ENCODE measurements at places on chromosomes 7 and 10.

DNA sequence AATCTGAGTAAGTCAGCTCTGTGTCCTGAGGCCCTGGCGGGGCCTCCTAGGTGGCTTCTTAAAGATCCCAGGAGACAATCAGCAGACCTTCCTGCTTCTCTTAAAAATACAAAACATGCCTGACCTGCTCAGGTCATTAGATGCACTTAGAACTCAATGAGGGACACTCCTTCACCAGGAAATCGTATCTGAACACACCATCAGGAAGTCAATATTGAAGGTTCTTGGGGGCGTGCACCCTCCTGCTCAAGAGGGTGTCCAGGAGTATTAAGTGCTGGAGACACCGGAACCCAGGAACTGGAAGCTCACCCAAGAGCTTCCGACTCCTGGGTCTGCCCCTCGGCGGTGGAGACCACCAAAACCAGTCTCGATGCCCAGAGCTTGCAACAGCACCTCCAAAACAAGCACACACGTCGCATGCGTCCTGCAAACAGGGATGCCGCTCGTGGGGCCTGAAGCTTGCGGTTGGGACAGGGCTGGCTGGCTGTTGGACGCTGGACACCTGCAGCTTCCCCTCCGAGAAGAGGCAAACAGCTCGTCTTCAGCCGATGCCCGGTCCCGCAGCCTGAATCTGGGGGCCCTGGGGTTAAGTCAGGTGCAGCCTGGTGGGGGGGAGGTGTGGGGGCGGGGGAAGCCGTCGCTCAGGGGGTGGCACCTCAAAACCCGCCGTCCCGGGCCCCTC lies 803 bp downstream of the RAPGEF5 start:
- DNase-seq, result no peak

GRCh38 chr7:150897502-150898474 lies 45.5 kb downstream of the AOC1 start:
- no peak for DNase-seq

DNA sequence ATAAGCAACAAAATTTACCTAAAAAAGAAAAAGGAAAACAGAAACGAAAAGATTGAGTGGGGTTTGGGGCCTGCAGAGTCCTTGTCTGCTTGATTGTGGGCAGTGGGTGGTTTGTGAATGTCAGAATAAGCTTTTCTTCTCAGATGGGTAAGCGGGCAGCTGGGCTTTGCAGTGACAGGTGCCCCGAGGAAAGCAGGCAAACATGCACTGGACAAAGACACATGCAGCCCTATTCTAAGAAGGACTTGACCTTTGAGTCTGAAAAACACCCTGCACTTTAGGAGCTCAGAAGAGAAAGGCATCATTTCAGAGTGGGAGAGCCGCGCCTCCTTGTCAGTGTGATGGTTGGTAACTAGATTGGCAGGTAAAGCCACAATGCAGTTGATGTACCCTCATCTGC lies 562.7 kb downstream of the PTPRN2 start:
- no peak for DNase-seq

- DNase-seq, result no peak
Observed at GRCh38 chr7:94043299-94043698, 39.1 kb upstream of the BET1 start.

GRCh38 chr7:46545790-46546189 lies 624.7 kb upstream of the IGFBP3 start:
- DNase-seq, result no peak

- no peak for DNase-seq
Observed at GRCh38 chr10:88343761-88344484, 239.2 kb downstream of the RNLS start.

- no peak for DNase-seq
Observed at GRCh38 chr10:103280031-103280430, 3.1 kb downstream of the INA start.

DNA sequence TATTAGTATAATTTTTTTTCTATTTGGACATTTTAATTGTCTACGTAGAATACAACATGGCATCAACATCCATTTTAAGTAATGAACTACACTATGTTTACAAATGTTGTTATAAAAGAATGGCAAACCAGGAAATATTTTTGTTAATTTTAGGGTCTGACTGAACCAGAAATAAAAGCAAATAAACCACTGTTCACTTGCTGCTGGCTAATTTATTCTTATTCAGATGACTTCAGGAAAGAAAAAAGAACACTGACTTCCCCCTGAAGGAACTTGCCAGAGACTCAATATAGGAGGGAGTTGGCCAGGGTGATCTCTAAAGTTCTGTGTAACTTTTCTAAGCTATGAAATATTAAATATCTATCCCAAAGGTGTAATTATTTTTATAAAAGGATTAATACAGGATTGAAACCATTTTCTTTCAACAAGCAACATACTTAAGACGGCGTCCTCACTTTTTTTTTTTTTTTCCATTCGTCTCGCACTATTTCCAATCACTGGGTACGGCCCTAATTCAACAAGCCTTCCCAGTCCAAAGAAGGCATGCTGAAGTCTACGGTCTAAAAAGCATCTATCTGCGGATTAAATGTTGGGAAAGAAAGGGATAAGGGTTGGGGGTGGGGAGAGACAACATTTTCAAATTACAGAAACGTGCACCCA lies 1.2 kb downstream of the USP6NL start:
- no peak for DNase-seq

Measured in stimulated activated CD4-positive, alpha-beta T cell treated with anti-CD3 and anti-CD28 coated beads, Interleukin-1b, Interleukin-23, amount 100 ng/mL, for 1 hour (primary cell).